Activated CD4-positive, alpha-beta memory T cell treated with anti-CD3 and anti-CD28 coated beads, Interleukin-2, amount 10 ng/mL, durations not matched to agents 7 days and 5 days (primary cell): ENCODE measurements at places on chromosomes 6 and 20. TPM values are rescaled to one million over a fixed set of nuclear protein-coding genes. Genes with fewer than 3 reads are reported as not detected.

Gene SLC44A4
- total RNA-seq, result 0.38 TPM

Gene PKIB
- total RNA-seq, result 0.86 TPM

Gene ELOVL2
- not detected for total RNA-seq

Gene FAM83D
- 18.9 TPM for total RNA-seq

Gene SLC22A16
- total RNA-seq, result not detected

Gene PPP1R14C
- 0.10 TPM for total RNA-seq

Gene TAAR9
- not detected for total RNA-seq

Gene B3GAT2
- total RNA-seq, result not detected

Gene BEND6
- total RNA-seq, result not detected

Gene EPHA7
- not detected for total RNA-seq

Gene PHACTR2
- total RNA-seq, result 46.3 TPM

Gene OR2H1
- total RNA-seq, result not detected

DNA sequence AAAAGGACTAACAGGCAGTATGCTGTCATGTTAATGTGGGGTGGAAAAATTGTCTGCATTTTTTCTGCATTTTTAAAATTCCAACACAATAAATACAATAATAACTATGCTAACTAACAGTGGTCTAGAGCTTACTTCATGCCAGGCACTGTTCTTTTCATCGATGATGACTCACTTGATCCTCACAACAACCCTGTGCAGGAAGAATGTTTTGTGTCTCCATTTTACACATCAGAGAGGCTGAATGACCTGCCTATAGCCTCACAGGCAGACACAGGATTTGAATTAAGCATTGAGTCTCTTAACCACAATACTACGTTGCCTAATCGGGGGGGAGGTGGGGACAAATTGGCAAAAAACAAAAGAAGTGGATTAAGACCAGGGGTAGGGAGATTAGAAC lies 26.9 kb upstream of the FANCE start:
- no peaks in the 10 kb centered on the region for H3K27me3 ChIP-seq
- H3K27ac ChIP-seq, result no peak overlapping the region
- DNase-seq, result no peak
- no peaks in the 10 kb centered on the region for H3K4me1 ChIP-seq
- peaks cover 40% of the 10 kb centered on the region for H3K36me3 ChIP-seq

DNA sequence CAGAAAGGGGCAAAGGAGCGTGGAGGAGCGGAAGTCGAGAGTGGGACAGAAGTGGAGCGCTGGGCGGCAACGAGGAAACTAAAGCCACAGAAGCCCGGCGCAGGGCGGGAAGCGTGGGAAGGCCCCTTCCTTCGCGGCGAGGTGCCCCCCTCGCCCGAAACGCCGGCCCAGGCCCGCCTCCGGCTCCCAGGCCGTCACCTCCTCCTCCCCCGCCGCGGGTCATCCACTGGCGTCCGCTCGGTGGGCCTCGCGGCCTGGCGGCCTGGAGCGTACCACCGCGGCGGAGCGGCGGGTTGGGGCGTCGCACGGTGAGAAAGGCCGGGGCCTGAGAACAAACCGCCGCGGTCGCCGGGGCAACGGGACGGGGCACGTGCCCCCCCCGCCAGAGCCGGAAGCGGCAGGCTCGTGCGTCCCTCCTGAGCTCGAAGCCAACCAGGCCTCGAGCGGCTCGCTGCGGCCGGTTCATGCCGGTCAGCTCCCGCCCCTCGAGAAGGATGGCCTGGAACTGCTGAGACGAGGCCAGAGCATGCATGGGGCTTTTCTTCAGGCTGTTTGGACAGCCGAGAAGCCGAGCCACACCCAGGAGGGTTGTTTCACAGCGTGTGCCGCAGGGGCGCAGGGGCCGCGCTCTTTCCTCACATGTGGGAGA lies at the start of gene TCP11:
Gene TCP11, minus strand, starts transcription at position 333 of the 649 bp plus-strand sequence. CDS start 469 bp downstream, outside the sequence.
- DNase-seq, result peak; percentile 52
- H3K4me1 ChIP-seq, result peaks cover 23% of the 10 kb centered on the region
- peaks cover 22% of the 10 kb centered on the region for H3K27me3 ChIP-seq
- no peak within 1 kb of the TSS for H3K27ac ChIP-seq

GRCh38 chr6:114520976-114521375 lies 178.2 kb upstream of the HS3ST5 start:
- H3K36me3 ChIP-seq, result no peaks in the 10 kb centered on the region
- H3K4me1 ChIP-seq, result no peaks in the 10 kb centered on the region
- DNase-seq, result no peak
- no peaks in the 10 kb centered on the region for H3K27me3 ChIP-seq
- H3K27ac ChIP-seq, result no peak overlapping the region
- no peak overlapping the region for H3K4me3 ChIP-seq

GRCh38 chr20:25280574-25281535 lies 33.0 kb downstream of the PYGB start:
- no peaks in the 10 kb centered on the region for H3K27me3 ChIP-seq
- DNase-seq, result no peak
- H3K4me1 ChIP-seq, result no peaks in the 10 kb centered on the region
- peaks cover 10% of the 10 kb centered on the region for H3K36me3 ChIP-seq
- no peak overlapping the region for H3K4me3 ChIP-seq

- no peak overlapping the region for H3K27ac ChIP-seq
- H3K4me3 ChIP-seq, result no peak overlapping the region
- H3K4me1 ChIP-seq, result peaks cover 6% of the 10 kb centered on the region
- no peak for DNase-seq
- H3K36me3 ChIP-seq, result no peaks in the 10 kb centered on the region
Measured at GRCh38 chr20:19835533-19836222, 77.6 kb downstream of the RIN2 start.

DNA sequence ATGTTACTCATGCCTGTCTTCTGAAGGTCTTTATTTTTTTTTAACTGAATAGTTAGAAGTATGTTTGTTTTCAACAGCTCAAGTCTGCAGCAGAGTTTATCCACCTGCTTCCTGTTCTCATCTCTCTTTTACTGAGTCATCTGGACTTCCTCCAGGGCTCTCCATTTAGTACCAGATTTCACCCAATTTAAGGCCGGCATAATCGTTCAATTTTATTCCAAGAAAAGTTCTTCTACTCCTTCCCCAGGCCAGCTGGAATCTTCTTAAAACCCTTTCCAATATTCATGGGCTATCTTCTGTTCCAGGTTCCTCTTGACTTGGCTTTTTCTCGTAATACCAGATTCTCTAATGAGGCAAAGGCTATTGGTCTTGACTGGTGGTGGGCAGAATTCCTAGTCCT lies 79.0 kb upstream of the LAMA2 start:
- H3K4me3 ChIP-seq, result no peak overlapping the region
- H3K4me1 ChIP-seq, result no peaks in the 10 kb centered on the region
- no peaks in the 10 kb centered on the region for H3K27me3 ChIP-seq
- no peaks in the 10 kb centered on the region for H3K36me3 ChIP-seq
- H3K27ac ChIP-seq, result no peak overlapping the region
- no peak for DNase-seq

GRCh38 chr6:27747637-27748036 lies 164.6 kb downstream of the OR2B2 start:
- H3K27ac ChIP-seq, result no peak overlapping the region
- no peak for DNase-seq
- H3K4me3 ChIP-seq, result no peak overlapping the region

DNA sequence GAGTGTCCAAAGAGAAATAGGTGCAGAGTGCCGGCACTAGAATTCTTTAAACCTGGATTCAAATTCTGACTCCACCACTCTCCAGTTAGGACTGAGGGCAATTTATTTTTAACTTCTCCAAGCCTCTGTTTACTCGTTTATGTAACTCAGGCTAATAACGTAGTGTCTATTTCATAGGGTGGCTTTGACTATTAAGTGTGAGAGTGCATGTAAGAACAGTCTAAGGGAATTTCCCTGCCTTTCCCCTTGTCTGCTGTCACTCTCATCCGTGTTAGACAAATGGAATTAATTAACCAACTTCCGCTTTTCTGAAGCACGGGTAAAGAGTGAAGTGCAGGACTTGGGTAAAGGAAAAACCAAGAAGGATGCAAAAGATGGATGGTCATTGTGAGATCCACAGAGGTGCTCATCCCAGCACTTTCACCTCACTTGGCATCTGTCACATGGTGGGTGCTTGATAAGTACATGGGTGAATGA lies 4.1 kb upstream of the ZKSCAN8 start:
- peak overlapping the region; percentile 88 for H3K27ac ChIP-seq
- peaks cover 75% of the 10 kb centered on the region for H3K4me1 ChIP-seq

- DNase-seq, result no peak
- no peak overlapping the region for H3K27ac ChIP-seq
- H3K27me3 ChIP-seq, result no peaks in the 10 kb centered on the region
- no peaks in the 10 kb centered on the region for H3K36me3 ChIP-seq
- no peak overlapping the region for H3K4me3 ChIP-seq
- no peaks in the 10 kb centered on the region for H3K4me1 ChIP-seq
Measured at GRCh38 chr20:56098981-56099500, 93.7 kb upstream of the CBLN4 start.

DNA sequence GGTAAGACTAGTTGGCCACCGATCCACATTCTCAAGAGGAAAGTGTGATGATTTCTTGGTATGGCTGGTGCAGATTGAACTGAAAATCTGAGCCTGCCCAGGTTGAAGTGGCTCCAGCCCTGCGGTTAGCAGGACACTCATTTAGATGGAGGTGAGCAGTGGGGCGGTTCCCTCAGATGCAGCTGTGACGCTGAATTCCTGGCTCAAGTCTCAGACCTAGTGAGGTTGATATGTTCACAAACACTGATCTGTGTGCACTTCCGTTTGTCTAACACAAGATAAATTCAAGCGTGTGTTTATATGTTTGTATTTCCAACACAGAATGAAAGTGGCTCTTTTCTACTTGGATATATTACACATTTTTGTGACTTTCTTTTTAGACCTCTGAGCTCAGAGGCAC lies 83.4 kb upstream of the FRMD1 start:
- no peaks in the 10 kb centered on the region for H3K4me1 ChIP-seq
- H3K27me3 ChIP-seq, result peaks cover 3% of the 10 kb centered on the region
- no peak overlapping the region for H3K27ac ChIP-seq
- DNase-seq, result no peak
- H3K4me3 ChIP-seq, result no peak overlapping the region

- no peaks in the 10 kb centered on the region for H3K4me1 ChIP-seq
- H3K36me3 ChIP-seq, result no peaks in the 10 kb centered on the region
- DNase-seq, result no peak
- peaks cover 38% of the 10 kb centered on the region for H3K27me3 ChIP-seq
- no peak overlapping the region for H3K4me3 ChIP-seq
Measured at GRCh38 chr20:38609815-38610214, 8.2 kb downstream of the ARHGAP40 start.

- H3K4me1 ChIP-seq, result peaks cover 2% of the 10 kb centered on the region
- no peaks in the 10 kb centered on the region for H3K36me3 ChIP-seq
- H3K27me3 ChIP-seq, result peaks cover 56% of the 10 kb centered on the region
- no peak overlapping the region for H3K4me3 ChIP-seq
Measured at GRCh38 chr20:44187772-44188709, 1.1 kb upstream of the JPH2 start.

- H3K36me3 ChIP-seq, result no peaks in the 10 kb centered on the region
- H3K27me3 ChIP-seq, result no peaks in the 10 kb centered on the region
Measured at GRCh38 chr20:11047559-11047958, 373.8 kb upstream of the JAG1 start.

- no peak overlapping the region for H3K4me3 ChIP-seq
- H3K27me3 ChIP-seq, result peaks cover 10% of the 10 kb centered on the region
- no peak overlapping the region for H3K27ac ChIP-seq
- no peaks in the 10 kb centered on the region for H3K36me3 ChIP-seq
Measured at GRCh38 chr6:127146932-127147331, 28.5 kb downstream of the RSPO3 start.

- peaks cover 43% of the 10 kb centered on the region for H3K27me3 ChIP-seq
- no peaks in the 10 kb centered on the region for H3K36me3 ChIP-seq
- no peak for DNase-seq
- no peak overlapping the region for H3K27ac ChIP-seq
- H3K4me3 ChIP-seq, result no peak overlapping the region
Measured at GRCh38 chr6:7528565-7528964, 12.9 kb upstream of the DSP start.

- peaks cover 12% of the 10 kb centered on the region for H3K4me1 ChIP-seq
- no peaks in the 10 kb centered on the region for H3K36me3 ChIP-seq
- no peak overlapping the region for H3K4me3 ChIP-seq
- H3K27ac ChIP-seq, result no peak overlapping the region
Measured at GRCh38 chr6:44980841-44981240, 347.3 kb upstream of the RUNX2 start.

- H3K27me3 ChIP-seq, result no peaks in the 10 kb centered on the region
- DNase-seq, result no peak
- H3K4me3 ChIP-seq, result no peak overlapping the region
- no peaks in the 10 kb centered on the region for H3K36me3 ChIP-seq
Measured at GRCh38 chr20:53782612-53783246, 189.1 kb upstream of the ZNF217 start.

GRCh38 chr6:167107787-167108186 lies 15.1 kb upstream of the CCR6 start:
- peaks cover 18% of the 10 kb centered on the region for H3K27me3 ChIP-seq
- H3K36me3 ChIP-seq, result peaks cover 3% of the 10 kb centered on the region
- H3K4me3 ChIP-seq, result no peak overlapping the region
- peaks cover 43% of the 10 kb centered on the region for H3K4me1 ChIP-seq

GRCh38 chr6:151881231-151881630 lies 73.7 kb downstream of the ESR1 start:
- no peaks in the 10 kb centered on the region for H3K4me1 ChIP-seq
- H3K27ac ChIP-seq, result no peak overlapping the region
- no peaks in the 10 kb centered on the region for H3K36me3 ChIP-seq
- no peak for DNase-seq
- H3K27me3 ChIP-seq, result no peaks in the 10 kb centered on the region

DNA sequence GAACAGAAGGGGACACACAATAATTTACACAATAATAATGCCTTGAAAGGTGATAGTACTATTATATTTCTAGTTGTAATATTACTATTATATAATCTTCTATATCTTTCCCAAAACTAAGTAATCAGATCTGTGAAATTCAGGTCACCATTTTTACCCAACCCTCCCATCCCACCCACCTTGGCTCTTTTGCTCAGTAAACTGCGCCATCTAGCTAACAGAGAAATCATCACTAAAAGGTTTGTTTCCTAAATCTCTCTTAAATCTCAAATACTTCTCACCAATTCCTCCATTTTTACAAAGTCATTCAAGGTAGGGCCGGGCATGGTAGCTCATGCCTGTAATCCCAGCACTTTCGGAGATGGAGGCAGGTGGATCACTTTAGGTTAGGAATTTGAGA lies 83.4 kb downstream of the CDK19 start:
- H3K4me1 ChIP-seq, result no peaks in the 10 kb centered on the region
- H3K27ac ChIP-seq, result no peak overlapping the region

DNA sequence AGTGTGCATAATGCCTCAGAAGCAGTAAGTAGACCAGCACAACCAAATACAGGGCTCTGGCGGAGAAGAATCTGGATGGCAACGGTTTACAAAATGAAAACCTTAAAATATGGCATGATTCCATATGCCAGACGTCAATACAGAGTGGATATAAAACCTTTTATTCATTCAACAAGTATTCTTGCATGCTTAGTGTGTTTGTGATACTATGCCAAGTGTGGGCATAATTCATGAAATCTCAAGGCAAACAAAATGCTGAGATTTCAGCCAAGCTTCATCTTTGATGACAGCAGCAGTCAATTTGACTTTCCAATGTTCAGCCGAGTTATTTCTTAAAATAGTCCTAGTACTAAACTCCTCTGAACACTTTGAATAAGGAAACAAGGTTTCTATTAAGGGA lies 119.4 kb downstream of the CD24 start:
- H3K36me3 ChIP-seq, result no peaks in the 10 kb centered on the region
- no peak overlapping the region for H3K27ac ChIP-seq
- no peak overlapping the region for H3K4me3 ChIP-seq
